ENCODE measurements at places on chromosomes 5 and 9.

- DNase-seq, result no peak
Measured at GRCh38 chr9:128428644-128429512, 8.2 kb downstream of the CERCAM start.

- DNase-seq, result no peak
Measured at GRCh38 chr5:159252195-159252594, 10.9 kb upstream of the UBLCP1 start.

GRCh38 chr9:34986540-34987047 is 3.0 kb upstream of the DNAJB5 start:
- DNase-seq, result peak; percentile 66

GRCh38 chr9:64066736-64067368 is 1218.2 kb downstream of the FOXD4L5 start:
- no peak for DNase-seq

- DNase-seq, result no peak
Measured at GRCh38 chr9:72327631-72328030, 37.4 kb downstream of the ZFAND5 start.

DNA sequence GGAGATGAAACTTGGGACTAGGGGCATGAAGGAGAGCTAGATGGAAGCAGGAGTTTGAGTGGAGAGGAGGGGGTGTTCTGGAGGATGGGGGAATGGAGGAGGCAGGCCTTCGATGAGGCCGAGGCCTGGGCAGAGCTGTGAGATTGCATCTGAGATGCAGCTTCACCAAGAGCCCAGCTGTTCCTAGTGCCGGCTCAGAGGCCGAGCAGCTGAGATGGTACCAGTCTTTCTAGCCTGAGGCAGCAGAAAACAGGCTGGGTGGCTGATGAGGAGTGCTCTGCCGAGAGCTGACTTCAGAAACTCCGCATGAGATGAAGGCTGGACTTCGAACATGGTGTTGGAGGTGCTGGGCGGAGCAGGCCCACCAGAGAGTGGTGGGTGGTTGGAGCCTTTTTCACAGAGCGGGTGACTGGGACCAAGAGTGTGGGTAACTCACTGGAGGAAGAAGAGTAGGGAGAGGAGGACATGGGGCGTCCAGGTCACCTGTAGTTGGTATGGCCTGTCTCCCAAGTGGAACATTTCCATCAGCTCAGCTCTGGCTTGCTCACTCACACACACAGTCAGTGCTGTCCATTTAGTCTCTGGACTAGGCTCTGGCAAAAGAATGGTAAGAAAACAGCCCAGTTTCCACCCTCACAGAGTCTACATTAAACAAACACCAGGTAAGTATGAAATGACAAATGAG is 54.7 kb downstream of the TMOD1 start:
- DNase-seq, result no peak
